ENCODE measurements at places on chromosomes 6 and 20.

DNA sequence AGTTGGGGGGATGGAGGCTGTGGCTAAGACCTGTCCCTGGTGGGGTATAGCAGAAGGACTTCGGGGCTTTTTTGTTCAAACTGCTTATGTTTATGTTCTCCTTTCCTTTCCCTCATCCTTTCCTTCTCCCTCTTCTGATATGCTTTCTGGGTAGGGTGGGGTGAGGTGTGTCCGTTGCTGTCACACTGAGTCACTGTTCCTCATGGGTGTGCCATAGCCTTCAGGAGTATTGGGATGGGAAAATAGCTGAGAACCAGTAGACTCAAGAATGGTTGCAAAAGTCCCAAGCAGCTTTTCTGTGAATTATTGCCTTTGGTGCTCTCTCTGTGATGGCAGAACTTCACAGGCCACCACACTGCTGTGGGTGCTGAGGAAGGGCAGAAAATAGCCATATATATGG lies 39.6 kb downstream of the TPD52L1 start:
- no peak for DNase-seq

- no peak for DNase-seq
Measured at GRCh38 chr6:79072640-79073181, 5.3 kb downstream of the PHIP start.

GRCh38 chr6:169950558-169950957 lies 199.1 kb downstream of the ERMARD start:
- DNase-seq = peak; percentile 28

- DNase-seq = no peak
Measured at GRCh38 chr6:139591075-139591865, 216.8 kb upstream of the CITED2 start.

DNA sequence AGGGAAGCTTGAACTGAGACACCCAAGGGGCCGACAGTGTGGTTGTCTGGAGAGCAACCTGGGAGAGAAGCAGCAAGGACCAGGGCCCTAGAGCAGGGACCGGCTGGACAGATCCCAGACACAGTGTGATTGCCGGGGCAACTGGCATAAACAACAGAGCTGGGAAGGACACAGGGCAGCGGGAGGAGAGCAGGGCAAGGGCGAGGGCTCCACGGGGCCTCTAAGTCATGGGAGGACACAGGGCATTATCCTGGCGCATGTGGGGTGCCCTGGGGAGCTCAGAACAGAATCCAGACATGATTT lies 31.1 kb upstream of the CCR6 start:
- DNase-seq = no peak

DNA sequence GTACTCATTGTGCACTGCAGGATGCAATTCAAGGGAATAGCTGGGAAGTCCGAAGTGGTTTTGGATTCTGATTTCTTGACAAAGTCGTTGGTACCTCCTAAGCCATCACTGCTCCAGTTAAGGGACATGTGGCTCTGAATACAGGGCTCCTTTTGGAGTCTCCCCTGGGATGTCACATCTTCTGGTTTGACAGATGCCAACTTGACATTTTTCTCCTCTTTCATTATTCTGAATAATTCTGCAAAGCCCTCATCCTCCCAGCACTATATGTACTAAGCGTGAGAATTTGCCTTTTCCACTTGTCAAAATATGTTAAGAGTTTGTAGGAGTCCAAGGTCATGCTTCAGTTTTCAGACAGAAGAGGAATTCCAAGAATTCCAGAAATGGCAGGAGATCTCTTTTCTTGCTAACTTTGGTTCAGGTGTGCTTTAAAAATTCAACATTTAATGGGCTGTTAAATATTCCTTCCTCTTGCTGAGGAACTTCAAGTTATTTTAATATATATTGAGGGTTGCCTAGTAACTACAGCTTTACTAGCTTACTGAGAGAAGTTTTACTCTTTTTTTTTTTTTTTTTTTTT lies 38.7 kb downstream of the DOK5 start:
- no peak for DNase-seq

- no peak for DNase-seq
Measured at GRCh38 chr20:42043921-42044320, 425.7 kb upstream of the CHD6 start.

GRCh38 chr6:37052027-37052628 lies 46.7 kb downstream of the FGD2 start:
- no peak for DNase-seq
